ENCODE measurements at places on chromosomes 16 and 17.
A peak's percentile ranks its signal among the peaks of the same experiment; 100 is the strongest.

DNA sequence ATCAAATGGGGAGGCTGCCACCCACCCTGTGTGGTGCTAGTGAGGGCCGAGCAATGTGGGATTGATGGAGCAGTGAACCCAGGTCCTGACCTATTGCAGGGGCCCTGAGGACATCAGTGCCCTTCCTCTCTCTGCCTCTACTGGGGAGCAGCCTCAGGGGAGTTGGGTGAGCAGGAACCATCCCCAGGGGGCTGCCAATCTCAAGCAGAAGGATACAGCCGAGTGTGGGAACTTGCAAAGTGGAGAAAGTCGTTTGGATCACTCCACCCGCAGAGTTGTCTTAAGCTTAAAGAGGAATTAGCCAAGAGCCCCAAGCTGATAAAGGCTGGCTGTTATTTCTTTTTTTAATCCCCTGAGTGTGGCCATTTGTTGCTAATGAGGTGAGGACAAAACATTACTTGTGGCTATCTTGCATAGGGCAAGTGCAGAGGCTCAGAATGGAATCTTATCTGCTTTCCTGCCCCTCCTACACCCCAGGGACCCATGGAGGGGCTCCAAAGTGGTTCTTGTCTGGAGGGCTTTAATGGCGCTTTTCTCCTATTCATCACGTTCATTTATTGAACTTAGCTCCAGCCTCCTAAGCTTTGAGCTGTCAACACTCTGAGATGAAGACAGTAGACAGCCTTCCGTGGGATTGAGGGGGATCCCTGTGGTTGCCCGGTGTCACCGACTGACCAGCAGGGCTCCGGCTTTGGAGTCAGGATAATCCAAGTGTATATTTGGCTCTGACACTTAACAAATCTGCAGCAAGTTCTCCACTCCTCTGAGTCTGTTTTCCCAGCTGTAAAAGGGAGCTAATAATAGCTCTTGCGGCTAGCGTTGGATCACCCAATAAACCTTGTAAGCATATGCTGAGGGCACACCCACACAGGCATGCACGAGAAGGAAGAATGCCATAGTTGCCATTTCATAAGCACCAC is 45.1 kb downstream of the MYH11 start:
- DNase-seq: peak; percentile 89

DNA sequence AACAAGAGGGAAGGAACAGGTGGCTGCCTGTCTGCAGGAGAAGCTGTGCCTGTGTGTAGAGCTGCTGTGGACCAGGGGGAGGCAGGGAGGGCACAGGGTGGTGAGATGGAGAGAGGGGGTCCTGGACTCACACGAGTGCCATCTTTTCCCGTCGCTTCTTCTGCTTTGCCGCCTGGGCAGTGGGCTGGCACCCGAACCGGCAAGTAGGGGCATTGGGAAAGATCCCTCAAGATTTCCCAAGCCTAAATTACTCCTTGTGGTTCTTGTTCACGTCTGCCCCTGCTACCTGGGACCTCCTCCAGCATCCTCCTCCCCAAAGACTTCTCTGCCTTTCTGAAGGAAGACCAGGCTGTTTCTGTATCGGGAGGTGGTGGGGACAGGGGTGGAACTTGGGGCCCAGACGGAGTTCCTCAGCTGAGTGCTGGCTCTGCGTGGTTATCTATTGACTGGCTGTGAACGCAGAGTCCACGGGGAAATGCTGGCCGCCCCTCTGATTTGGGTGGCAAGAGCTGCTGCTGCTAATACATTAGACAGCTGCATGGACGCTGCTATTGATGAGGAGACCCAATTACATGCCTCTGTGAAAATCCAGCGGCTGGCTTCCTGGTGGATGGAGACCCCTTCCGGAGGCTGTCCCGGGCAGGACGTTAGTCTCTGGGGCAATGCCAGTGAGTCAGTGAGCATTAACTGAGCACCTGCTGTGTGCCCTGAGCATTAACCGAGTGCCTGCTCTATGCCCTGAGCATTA is 114.5 kb downstream of the OR1D5 start:
- no peak for DNase-seq

- no peak for DNase-seq
These were observed 47.2 kb downstream of the RGS9 start for GRCh38 chr17:65184235-65184959.

DNA sequence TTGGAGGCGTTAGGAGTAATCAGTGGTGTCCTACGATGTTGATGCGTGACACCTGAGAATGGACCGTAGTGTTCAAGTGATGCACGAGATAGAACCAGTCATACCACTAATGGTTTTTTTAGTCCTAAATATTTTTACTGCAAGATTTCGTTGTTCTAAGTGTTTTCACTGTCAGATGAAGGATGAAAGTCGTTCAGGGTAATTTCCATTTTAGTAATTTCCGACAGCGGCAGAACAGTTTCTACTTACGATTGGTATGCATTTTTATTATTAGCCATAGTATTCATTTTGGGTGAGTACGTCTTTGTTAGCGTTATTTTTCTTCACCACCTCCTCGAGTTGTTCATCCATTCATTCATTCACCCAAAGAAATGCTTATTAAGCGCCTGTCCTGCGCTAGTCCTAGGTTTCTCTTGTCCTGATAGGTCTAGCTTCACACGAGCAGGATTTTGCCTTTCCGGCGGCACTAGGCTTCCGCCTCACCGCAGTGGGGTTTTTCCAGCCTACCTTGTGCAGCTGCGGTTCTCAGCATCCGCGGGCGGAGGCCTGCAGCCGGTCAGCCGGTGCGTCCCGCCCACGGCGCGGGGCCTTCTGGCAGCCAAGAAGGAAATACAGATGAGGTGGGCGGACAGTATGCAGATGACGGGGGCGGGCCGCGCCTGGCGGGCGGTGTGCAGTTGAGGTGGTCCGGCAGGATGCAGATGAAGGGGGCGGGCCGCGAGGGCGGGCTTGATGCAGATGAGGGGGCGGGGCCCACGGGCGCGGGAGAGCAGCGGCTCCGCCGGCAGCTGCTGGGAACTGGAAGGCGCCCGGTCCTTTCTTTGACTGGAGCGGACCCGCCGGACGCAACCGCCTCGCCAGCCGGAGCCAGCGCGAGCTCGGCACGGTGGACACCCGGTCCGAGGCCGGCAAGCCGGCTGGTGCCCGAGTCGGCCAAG is 146.4 kb downstream of the SPECC1 start:
- DNase-seq: peak; percentile 71

- no peak for DNase-seq
These were observed 153.6 kb downstream of the HS3ST2 start for GRCh38 chr16:22967521-22968095.

- no peak for DNase-seq
These were observed 675 bp upstream of the PDZD9 start for GRCh38 chr16:22001591-22001990.

DNA sequence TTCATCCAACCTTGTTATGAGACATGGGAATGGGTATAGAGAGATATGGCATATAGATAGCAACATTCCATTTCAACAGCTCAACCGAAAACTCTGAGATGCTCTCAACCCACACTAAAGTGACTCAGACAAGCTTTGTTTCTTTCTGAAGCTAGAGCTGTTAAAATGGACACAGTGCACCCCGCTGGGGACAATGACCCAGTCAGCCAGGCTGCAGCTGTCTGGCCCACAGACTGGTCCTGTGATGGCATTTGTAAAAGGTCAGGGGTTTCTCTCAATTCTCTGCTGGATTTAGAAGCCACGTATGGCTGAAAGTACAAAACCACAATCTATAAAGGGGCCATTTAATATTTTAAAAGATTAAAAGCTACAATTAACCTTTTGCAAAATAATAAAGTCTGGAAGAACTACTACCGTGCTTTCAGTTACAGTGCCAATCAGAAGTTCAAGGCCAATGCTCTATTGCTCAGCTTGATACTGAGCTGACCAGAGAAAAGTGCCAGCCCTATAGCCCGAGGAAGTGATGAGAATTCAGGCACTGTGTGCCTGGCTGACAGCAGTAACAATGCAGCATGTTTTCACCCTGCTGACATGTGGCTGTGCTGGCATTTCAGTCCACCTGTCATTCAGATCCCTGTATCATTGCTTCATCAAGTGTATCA is 60.2 kb downstream of the TEX2 start:
- DNase-seq: no peak

- no peak for DNase-seq
These were observed 63.3 kb downstream of the PECAM1 start for GRCh38 chr17:64327201-64327930.

- DNase-seq: no peak
These were observed 15.4 kb downstream of the CLUH start for GRCh38 chr17:2695961-2696760.

- no peak for DNase-seq
These were observed 4.4 kb downstream of the ESRP2 start for GRCh38 chr16:68231384-68232136.

GRCh38 chr17:32993977-32994376 is 2.3 kb downstream of the SPACA3 start:
- no peak for DNase-seq

GRCh38 chr16:70561623-70562022 is 38.0 kb downstream of the SF3B3 start:
- no peak for DNase-seq

- DNase-seq: no peak
These were observed 277.4 kb upstream of the XYLT1 start for GRCh38 chr16:17748044-17748719.

- DNase-seq: no peak
These were observed 114.4 kb downstream of the CDH13 start for GRCh38 chr16:82741073-82741615.

- DNase-seq: no peak
These were observed 7.9 kb upstream of the SLFN14 start for GRCh38 chr17:35568561-35568960.

DNA sequence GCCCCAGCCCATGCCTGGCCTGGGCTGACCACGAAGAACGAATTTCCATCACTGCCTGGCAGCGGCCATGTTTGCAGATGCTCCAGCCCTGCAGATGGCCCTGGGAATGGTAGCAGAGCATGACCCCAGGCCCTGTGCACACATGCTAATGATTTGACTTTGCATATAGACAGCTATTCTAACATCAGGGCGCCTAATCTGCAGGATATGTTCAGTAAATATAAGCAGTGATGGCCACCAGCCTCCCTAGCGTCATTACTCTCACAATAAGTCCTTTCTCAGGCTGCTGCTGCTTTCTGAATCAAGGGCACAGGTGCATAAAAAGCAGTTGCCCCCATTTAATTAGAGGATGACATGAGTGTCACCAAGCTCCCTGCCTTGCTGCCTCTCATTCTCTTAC is 24.2 kb downstream of the DNAH9 start:
- DNase-seq: no peak

- DNase-seq: no peak
These were observed 15.1 kb downstream of the YWHAE start for GRCh38 chr17:1384905-1385435.

DNA sequence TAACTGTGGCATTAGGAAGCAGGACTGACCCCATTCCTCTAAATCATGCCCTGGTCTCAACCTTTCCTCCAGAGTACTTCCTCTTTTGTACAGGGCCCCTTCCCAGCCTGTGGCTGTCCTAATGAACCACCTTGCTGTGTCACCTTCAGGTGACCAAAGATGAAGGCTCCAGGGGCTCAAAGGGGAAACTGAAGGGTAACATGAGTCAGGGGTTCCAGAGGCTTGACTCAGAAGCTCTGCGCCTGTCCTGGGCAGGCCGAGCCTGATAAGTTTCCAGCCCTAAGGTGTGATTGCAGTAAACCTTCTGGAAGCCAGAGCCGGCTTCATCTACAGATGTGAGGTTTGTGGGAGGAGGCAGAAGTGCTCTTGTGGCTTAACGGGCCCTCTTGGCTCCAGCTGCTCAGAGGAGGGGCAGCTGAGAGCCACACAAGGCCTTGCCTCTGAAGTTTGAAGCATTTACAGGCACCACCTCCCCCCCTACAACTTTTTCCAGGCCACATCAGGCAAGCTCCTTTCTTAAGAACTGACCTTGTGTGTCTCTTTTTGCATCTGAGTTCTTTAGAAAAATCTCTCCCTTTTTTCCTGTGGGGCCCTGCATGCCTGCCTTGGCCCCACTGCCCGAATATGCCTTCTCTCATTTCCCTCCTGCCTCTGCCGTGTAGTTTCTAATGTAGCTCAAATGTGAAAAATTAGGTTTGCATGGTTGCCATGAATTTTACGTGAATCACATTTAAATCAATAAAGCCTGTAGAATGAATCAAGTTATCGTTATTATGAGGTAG is 149.9 kb downstream of the CLEC16A start:
- no peak for DNase-seq

- no peak for DNase-seq
These were observed 34.8 kb downstream of the C17orf67 start for GRCh38 chr17:56798916-56799315.

- no peak for DNase-seq
These were observed 9.0 kb upstream of the NGFR start for GRCh38 chr17:49486012-49486641.

DNA sequence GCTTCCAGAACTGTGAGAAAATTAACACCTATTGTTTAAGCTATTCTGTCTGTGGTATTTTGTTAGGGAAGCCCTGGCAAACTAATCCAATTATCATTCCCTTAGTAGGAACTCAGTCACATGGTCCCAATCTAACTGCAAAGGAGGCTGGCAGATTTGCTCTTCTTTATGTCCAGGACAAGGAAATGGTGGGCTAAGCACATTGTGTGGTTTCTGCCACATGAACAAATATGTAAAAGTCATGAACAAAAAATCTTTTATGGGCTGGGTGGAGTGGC is 278.6 kb upstream of the RPL38 start:
- DNase-seq: no peak

DNA sequence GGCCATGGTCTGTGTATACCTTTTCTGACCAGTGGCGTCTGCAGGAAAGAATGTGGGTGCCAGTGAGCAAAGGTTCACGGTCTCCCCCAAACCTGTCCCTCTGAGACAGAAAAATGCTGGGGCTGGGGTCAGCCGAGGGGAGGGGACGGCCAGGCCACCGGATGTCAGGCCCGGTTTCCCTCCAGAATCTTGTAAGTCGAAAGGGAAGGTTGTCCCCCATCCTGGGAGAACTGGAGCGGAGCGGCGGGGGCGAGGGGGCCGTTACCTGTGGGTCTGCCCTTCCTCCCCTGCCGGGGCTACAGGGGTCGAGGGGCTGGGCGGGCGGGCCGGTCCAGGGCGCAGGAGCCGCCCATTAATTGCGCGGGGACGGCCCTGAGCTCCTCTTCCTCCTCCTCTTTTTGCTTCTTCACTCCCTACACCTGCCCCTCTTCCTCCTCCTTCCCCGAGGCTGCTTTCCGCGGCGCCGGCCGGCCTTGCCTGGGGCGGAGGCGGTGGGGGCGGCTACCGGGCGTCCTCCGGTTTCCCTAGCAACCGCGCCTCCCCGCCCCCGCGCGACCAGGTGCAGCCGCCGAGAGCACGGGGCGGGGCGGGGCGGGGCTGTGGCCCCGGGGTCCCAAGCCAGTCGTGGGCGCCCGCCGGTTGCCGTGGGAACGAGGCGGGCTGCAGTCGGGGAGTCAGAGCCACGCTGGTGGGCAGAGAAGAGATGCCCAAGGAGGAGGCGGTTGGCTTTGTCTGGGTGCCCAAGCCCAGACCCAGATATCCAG is at the start of gene MARCHF10:
MARCHF10 (minus strand) TSS at position 503 of the 764 bp plus-strand sequence. CDS start 6,579 bp downstream, outside the sequence.
- DNase-seq: no peak
